ENCODE measurements at places on chromosomes 3 and 15. TPM values are rescaled to one million over a fixed set of nuclear protein-coding genes. Genes with fewer than 3 reads are reported as not detected.
A peak's percentile ranks its signal among the peaks of the same experiment; 100 is the strongest.

The FANCD2OS gene
- total RNA-seq, result not detected

The PODXL2 gene
- total RNA-seq, result 57.6 TPM

DNA sequence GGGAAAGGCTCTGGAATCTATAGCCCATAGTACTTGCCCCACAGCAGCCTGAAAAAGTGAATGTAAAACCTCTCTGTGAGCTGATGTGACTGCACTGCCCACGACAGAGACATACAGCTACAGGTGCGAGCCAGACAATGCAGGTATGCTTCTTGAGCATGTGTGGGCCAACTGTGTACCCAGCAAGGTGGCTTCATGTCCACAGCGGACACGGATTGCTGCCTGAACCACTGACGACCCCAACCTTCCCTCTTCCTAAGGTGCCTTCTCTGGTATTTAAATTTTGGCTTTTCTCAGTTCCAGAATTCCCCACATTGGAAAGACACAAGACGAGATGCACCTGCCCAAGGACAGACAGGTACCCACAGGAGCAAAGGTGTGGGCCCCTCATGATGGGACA, 65.8 kb downstream of the SCN5A start:
- H3K27me3 ChIP-seq, result no peaks in the 10 kb centered on the region
- no peak overlapping the region for H3K27ac ChIP-seq
- no peak for DNase-seq
- no peaks in the 10 kb centered on the region for H3K36me3 ChIP-seq
- H3K4me1 ChIP-seq, result no peaks in the 10 kb centered on the region
- no peak overlapping the region for H3K4me3 ChIP-seq

DNA sequence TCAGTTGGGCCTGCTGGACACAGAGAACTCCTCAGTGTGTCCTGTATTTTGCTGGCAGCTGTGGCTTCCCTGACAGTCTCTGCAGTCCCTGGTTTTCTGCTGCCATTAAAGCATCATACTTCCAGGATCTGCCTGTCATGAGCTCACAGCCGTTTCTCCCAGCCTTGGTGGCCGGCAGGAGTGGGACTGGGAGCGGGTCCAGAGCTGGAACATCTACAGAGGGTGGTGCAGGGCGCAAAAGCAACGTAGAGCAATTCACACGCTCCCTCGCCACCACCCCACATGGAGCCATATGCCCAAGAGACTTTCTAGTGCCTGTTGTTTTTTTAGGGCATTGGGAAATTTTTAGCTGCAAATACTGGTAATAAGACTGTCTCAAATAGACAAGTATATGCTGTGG, 33.6 kb downstream of the ABTB1 start:
- H3K4me3 ChIP-seq, result no peak overlapping the region
- H3K36me3 ChIP-seq, result no peaks in the 10 kb centered on the region
- H3K4me1 ChIP-seq, result peaks cover 9% of the 10 kb centered on the region
- DNase-seq, result no peak
- no peaks in the 10 kb centered on the region for H3K27me3 ChIP-seq
- no peak overlapping the region for H3K27ac ChIP-seq

- H3K27ac ChIP-seq, result peak overlapping the region; percentile 21
- H3K4me1 ChIP-seq, result peaks cover 18% of the 10 kb centered on the region
- H3K36me3 ChIP-seq, result no peaks in the 10 kb centered on the region
These were observed 31.3 kb downstream of the SNRK start for GRCh38 chr3:43317461-43318316.

Measured in GM23338 (cell line).